Naive thymus-derived CD8-positive, alpha-beta T cell (primary cell): ENCODE measurements at places on chromosomes 3 and 15.

DNA sequence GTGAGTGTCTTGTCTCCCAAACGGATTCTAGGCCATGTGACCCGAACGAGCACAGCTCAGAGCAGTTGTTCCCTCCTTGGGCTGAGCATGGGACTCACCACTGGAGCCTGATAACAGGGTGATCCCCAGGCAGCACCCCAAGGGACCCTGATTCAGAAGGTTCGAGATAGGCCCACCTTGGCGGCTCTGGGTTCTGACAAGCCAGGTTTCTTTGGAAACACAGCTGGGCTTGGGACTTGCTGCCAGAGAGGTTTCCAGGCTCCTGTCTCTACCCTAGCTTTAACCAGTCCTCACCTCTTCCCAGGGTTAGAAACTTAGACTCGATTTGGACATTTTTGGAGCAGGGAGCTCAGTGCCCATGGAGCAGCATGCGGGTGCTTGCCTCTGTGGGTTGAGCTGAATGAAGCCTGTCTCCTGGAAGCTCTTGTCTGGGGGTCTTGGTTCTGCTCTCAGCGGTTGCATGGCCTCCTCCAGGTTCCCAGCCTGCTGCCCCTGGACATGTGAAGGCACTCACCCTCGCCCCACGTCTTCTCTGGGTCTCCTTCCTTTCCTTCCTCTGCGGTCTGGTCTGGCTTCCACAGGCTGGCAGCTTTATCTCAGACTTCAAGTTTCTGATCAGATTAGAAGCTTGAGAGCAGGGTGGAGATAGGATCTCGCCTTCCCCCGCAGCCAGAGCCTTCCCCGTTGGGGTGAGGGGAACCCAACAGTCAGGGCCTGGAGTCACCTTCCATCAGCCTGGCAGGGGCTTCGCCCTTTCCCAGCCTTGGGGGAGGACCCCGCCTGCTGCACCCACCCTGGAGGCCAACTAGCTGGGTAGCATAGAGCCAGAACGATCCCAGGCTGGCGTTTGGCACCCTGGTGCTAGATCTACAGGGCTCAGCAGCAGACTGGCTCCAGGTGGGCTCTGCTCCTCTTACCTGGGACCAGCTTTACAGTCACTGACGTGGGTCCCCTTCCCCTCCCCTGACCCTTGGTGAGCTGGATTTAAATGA, 21.0 kb downstream of the PAQR5 start:
- DNase-seq = no peak

- no peak for DNase-seq
Measured at GRCh38 chr3:154598166-154598565, 168.2 kb upstream of the GPR149 start.

DNA sequence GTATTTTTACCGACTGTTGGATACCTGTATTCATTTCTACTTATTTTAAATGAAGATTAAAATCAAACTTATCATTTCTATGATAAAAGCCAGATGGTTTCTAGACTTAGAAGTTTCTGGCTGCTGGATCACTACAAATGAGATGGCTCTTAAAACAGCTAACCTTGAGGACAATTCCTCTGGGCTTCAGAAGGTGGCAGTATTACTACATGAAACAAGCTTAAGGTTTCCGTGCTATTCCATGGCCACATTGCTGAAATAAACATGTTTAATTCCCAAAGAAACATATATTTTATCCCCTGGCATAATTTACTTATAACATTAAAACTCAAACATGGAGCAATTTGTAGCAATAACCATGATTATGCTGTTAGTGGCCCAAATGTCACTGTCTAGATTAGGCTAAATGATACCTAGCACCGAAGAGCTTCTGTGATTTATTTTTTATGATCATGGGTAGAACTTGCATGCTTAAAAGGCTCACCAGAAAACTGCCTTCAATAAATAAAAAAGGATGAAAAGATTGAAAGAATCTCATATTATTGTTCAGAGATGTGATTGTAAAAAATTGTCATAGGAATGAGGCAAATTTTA, 204.0 kb upstream of the NANOGP8 start:
- DNase-seq = no peak

- DNase-seq = no peak
Measured at GRCh38 chr3:177842302-177842701, 645.0 kb upstream of the TBL1XR1 start.

DNA sequence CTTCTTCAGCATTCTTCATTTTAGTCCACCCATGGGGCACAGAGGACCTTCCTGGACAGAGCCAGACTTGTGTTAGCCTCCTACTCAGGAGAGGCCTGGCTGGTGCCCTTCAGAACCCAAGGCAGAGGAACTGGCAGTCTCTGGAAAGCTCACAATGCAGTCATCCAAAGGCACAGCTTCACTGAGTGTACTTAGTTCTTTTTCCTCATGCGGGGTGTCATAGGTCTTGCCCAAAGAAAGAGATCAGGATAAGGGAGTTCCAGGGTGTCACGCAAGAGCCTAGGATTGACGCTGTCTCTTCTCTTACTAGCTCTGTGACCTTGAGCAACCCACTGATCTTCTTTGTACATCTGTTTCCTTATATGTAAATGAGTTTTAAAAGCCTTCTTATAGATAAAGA, 58.7 kb downstream of the CD200 start:
- no peak for DNase-seq
